NCI-H1092 (cell line): ENCODE measurements at places on chromosomes 11 and 22.

DNA sequence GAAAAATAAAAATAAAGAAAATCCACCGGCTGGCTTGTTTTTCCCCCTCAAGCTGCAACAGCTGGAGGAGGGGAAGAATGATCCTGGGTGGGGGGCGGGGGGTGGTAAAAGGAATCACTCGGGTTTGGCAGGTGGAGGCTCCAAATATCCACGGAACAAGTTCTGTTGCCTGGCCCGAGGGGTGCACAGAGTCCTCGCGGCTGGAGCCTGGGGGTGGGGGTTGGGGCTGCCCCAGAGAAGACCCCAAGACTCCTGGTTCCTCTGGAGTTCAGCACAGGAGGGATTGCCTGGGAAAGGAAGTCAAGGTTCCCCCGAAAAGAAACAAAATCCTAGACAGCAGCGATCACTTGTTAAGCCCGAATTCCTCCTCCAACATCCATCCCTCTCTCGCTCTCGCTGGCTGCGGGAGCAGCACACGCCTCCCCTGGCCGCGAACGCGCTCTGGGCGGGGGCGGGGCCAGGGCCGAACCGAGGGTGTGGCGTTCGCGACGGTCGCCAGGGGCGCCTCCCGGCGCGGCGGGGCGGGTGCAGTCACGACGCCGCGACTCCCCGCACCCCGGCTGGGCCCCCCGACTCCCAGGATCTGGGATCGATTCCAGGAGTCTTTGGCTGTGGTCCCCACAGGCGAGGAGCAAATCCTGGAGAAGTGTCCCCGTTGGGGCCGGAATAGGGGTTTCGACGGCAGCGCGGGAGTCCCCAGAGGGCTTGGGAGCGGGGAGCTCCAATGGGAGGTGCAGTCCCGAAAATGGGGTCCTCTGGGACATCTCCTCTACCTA is at the start of gene KCNA4:
KCNA4 (minus strand) TSS at position 443 of the 776 bp plus-strand sequence. CDS start 4,352 bp downstream, outside the sequence.
- DNase-seq = peak; percentile 47

DNA sequence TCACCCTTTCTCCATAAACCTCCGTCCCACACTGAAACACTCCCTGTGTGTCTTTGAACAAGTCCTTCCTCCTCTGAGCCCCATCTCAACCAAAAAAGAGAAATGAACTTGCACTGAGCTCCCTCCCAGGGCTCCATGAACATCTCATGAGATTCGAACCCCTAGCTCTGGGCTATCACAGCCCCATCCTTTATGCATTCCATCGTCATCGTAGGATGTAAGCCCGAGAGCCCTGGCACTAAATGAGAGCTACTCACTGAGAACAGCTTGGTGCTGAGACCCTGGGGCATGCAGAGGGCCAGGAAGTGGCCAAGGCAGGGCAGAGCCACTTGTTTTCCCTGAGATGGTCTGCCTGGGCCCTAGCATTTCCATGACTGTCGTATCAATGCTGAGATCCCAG is 12.9 kb upstream of the SLC43A3 start:
- no peak for DNase-seq

GRCh38 chr22:43926349-43926710 is 2.7 kb downstream of the PNPLA3 start:
- no peak for DNase-seq

DNA sequence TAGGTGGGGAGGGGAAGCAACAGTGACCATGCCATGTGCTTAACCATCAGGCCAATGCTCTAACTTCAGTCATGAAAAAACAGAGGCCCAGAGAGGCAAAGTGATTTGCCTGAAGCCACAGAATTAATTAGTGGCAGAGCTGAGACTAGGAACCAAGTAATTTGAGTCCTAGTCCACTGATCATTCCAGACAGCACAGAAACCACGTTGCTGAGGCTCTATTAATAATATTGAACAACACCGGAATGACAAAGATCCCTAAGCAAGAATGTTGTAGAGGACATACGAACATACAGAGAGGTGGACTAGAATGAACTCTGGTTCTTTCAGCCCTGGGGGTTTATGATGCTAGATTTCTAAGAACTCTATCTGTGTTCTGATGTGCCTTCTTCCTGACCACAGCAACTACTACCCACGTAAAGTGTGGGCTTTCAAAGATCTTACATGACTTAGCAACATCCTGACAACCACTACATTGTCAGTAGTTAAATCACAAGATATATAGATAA is 92.3 kb downstream of the GAB2 start:
- no peak for DNase-seq

- no peak for DNase-seq
These were observed 709 bp downstream of the SSRP1 start for GRCh38 chr11:57335023-57335342.

DNA sequence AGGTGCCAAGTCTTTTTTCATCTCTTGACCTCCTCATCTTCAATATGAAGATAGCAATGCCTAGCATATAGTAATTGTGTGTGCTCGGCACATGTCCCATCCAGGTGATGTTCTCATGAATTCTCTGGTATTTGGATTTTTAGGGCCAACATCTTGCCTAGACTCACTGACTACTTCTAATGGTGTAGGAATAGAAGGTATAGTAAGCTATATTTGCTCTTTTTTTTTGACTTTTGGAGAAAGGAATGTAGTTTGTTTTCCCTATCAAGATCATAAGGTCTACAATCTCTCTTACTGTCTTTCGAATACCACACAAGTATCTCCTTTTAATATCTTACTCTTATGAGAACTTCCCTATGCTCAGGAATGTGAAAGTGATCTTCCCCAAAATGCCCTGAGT is 3.2 kb downstream of the HBD start:
- no peak for DNase-seq

DNA sequence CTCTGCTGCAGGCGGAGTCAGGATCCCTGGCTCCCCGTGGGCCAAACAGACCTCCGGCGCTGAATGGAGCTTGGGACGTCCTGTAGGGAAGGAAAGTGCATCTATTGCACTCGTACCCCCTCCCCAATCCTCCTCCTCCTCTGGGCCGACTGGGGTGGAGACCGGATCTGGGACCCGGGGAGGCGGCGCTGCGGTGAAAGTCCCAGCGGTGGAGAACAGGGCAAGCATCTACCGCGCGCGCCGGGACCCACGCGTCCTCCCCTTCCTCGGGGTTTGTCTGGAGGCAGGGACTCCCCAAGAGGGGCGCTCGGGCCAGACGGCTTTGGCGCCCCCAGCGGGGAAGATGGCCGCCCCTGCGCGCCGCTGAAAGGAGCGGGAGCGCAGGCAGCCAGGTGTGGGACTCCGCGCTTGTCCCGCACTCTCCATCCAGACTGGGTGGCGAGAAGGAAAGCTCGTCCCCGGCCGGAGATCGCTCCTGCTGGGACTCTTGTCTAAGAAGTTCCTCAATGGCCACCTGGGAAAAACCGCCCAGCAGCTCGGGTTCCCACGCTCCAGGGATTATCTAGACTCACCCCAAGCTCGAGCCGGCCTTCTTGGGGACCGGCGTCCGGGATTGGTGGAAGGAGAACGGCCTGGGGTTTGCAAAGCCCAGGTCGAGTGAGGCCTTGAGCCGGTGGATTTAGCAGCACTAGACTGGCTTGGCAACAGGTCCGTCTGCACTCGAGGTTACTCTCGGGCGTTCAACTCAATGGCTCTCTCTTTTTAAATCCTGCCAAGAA is 718 bp downstream of the FADS2 start:
- peak; percentile 42 for DNase-seq

GRCh38 chr11:5115339-5115738 is 22.8 kb downstream of the OR52A5 start:
- no peak for DNase-seq

GRCh38 chr11:75907906-75908527 is 93.0 kb downstream of the UVRAG start:
- no peak for DNase-seq

DNA sequence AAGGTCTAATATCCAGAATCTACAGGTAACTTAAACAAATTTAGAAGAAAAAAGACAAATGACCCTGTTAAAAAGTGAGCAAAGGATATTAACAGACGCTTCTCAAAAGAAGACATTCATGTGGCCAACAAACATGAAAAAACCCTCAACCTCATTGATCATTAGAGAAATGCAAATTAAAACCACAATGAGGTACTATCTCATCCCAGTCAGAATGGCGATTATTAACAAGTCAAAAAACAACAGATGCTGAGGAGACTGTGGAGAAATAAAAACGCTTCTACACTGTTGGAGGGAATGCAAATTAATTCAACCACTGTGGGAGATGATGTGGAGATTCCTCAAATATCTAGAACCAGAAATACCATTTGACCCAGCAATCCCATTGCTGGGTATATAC is 67.2 kb downstream of the SLC17A6 start:
- DNase-seq = no peak

GRCh38 chr11:126484266-126484665 is 128.8 kb downstream of the ST3GAL4 start:
- no peak for DNase-seq

- no peak for DNase-seq
These were observed 764.2 kb downstream of the BRD1 start for GRCh38 chr22:49063545-49063890.

DNA sequence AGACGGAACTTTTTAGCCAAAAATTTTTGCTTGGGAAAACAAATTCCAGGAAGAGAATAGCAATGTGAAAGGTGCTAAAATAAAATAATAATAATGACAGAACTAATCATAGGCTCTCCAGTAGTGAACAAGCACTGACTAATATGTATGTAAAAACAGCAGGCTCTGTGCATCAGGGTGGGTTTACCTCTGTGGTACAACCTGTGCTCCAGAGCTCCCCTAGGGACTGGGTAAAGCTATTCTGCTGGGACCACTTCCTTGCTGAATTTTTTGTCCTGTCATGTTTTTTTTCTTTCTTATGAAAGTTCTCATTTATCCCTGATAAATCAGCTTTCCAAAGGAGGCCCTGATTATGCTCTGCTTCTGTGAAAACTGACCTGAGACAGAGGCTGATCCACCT is 18.8 kb downstream of the LUZP2 start:
- no peak for DNase-seq

DNA sequence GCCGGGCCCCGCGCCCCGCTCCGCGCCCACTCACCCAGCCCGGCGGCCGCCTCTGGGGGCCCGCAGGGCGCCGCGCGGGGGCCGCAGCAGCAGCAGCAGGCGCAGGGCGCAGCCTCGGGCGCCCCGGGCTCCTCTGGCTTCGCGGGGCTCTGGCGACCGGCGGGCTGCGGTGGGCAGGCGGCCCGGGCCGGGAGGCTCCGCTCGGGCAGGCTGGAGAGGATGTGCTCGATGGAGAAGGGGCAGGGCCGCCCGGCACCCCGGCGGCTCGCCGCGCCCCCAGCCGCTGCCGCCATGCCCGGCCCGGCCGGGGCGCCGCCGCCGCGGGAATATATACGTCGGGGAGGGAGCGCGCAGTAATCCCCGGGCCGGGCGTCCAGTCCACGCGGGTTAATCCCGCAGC is at the start of gene GSC2:
GSC2 (minus strand) TSS at position 302 of the 400 bp plus-strand sequence; CDS start at position 293, 9 bp downstream.
- DNase-seq = no peak

DNA sequence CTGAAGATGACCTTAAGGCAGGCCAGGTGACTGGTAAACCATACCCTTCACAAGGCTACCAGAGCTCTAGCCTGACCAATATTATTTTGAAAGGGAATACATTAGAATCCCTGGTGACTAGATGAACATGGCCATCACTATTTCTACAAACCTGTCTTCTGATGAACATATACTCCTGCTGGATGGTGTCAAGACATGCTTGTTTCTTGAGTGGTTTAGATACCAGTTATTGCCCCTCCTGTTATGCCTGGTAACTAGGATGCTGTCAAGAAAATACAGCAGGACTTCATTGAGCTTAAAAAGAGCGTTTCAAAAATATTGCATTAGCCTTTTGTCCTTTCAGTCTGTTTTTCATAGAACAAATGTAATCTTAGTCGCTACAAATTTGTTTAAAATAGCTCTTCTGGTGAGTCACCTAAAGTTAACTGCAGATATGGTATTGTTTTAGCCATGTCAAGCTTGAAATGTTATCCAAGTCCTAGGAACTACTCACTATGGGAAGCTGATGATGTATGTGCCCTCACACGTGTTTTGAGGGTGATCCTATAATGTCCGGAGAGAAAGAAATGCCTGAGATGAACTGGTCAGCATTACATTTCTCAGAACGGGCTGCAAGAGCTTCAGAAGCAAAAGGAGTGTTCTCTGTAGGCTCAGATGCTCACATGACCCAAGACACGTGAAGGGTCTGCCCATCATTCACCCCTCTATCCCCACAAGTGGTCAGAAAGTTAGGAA is 20.6 kb downstream of the ADM start:
- DNase-seq = no peak

DNA sequence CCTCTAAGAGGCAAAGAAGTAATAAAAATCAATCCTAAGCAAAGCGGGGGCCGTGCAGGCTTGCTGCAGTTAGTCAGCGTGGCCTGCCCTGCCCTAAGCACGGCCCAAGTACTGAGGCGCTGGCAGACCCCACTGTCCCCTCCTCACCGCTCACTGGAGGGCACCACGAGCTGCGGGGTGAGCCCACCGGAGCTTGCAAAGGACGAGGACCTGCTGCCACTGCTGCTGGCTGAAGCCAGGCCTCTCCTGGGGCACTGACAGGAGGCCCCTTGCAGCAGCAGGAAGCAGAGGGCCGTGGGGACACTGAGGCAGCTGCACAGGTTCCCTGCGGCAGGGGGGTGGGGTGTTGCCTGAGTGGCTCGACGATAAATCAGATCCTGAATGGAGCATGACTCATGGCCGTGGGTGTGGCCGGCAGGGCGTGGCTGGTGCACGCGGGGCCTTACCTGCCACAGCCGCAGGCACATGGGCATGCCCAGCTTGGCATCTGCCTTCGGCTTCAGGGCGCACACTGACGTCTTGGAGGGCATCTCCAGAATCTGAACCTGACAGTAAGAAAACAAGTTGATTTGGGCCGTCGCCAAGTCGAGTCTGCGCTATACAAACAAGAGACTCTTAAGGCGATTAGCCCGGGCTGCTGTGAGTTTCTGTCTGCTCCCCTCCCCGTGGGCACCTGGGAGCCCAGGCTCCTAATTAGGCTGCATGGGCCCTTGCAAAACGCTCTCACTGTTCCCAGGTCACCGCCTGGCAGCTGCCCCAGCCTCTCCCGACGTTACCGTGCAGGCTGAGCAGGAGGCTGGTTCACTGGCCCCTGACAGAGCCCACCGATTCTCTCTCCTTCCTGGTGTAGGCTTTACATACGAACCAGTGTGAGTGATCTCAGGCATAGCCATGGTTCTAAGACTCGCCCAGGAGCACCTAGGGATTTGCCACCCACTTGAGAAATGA is 45.9 kb downstream of the TBX1 start:
- DNase-seq = no peak

DNA sequence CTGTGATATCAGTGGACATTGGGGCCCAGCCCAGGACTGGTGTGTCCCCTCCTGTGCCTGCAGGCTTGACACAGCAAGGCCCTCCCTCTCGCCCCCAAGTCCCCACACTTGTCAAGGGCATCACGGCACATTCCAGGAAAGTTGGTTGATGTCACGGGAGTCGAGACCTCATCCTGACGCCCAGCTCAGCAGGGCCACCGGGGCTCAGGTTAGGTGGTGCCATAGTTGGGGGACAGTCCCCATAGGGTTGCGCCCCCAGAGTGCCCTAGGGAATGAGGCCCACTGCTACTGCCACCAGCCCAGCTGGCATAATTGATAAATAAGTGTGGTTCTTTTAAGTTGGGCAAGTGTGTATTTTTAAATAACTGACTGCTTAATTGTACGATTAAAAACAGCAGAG is 28.3 kb upstream of the GRAMD4 start:
- no peak for DNase-seq

GRCh38 chr22:31504282-31504681 is 7.9 kb downstream of the SFI1 start:
- no peak for DNase-seq
